ENCODE measurements at places on chromosomes 7 and 10. TPM values are rescaled to one million over a fixed set of nuclear protein-coding genes. Genes with fewer than 3 reads are reported as not detected.

DNA sequence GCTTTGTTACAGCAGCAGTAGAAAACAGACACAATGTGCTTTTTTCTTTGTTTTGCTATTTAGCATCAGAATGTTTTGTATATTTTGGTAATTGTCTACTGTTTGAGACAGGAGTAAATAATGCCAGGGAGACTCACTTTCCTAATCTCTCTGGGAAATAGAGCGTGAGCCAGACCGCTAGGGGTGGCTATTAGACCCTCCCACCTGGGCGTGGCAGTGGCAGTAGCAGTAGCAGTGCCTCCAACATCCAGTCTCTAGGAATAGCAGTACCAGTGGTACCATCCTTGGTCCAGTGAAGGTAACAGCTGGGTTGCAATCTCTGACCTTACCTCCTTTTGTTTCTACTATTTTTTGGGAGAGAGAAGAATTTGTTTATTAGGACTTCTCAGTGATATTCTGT lies 165.7 kb upstream of the MAGI2 start:
- no peak for DNase-seq

DNA sequence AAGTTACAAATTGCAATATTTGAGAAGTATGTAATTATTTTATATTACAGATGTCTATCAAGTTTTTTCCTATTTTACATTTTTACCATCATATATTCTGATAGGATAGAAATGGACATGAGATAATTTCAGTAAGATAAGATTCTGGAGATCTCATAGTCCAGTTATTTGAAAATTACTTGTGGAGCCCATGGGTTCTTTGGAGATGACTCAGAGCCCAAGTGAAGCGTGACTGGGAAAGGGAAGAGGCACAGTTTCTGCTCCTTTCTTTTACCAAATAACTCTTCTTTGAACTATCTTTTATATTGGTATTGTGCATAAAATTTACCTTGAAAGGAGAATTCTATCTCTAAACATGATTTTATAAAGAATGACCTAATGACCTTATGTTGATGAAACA lies 2.4 kb downstream of the CD36 start:
- DNase-seq, result no peak

- DNase-seq, result peak; percentile 64
Observed at GRCh38 chr7:1912593-1913465, 242.8 kb downstream of the ELFN1 start.

DNA sequence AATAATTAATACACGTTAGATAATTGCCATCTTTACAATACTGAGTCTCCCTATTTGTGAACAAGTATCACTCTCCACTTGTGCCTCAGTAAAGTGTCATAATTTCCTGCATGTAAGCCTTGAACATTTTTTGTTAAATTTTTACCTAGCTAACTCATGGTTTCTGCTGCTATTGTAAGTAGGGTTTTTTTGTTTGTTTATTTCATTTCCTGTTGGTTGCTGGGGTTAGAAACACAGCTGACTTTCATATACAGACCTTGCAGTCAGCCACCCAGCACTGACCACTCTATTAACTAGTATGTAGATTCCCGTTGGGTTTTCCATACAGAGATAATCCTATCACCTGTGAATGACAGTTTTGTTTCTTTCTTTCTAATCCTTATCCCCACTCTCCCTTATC lies 133.3 kb downstream of the MPP7 start:
- no peak for DNase-seq

DNA sequence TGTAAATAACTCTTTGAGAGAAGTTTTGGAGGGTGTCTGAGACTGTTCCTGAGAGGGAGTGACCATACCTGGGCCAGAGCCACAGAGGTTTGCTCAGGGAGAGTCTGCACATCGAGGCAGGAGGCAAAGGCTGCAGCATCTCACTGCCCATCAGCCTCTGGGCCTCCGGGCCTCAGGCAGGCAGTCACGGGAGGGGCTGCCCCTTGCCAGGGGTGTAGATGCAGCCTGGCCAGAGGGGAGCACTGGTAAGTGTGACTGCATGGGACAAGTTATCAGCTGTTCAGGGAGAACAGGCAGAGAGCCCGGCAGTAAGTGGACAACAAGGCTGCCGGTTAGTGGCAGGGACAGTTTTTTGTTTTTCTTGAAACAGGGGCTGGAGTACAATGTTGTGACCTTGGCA lies 55.9 kb downstream of the ZNF467 start:
- DNase-seq, result peak; percentile 39

GRCh38 chr10:17488848-17489247 lies 34.5 kb upstream of the ST8SIA6 start:
- DNase-seq, result no peak

The STEAP1B gene
- 3.0 TPM for polyA plus RNA-seq

DNA sequence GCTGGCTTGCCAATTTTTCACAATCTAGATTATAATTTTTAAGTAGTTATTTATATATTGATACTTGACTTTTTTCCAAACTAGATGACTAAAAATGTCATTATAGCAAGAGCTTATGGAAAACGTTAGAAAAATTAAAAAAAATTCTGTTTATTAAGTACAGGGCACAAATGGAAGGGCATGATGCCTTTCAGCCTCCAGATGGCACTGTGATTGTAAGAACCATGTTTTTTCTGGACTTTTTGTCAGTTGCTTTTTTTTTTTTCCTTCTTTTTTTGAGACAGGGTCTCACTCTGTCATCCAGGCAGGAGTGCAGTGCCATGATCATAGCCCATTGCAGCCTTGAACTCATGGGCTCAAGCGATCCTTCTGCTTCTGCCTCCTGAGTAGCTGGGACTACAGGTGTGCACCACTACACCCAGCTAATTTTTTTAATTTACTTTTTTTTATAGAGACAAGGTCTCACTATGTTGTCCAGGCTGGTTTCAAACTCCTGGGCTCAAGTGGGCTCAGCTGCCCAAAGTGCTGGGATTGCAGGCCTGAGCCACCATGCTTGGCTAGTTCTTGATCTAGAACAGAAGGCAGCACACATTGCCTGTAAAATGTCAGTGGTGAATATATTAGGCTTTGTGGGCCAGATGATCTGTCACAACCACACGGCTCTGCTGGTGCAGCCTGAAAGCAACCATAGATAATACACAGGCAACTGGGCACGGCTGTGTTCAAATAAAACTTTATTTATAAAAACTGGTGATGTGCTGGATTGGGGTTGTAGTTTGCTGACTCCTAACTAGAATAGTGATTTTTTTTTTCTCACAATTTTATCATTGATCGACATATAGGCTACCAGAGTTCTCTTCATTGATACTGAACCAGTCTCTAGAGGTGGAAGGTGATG lies 27.4 kb downstream of the UCMA start:
- DNase-seq, result no peak

The FXYD4 gene
- polyA plus RNA-seq, result not detected

GRCh38 chr7:156832195-156832877 lies 60.6 kb downstream of the LMBR1 start:
- DNase-seq, result no peak

GRCh38 chr7:95772771-95773581 lies 622 bp downstream of the DYNC1I1 start:
- no peak for DNase-seq

The CUZD1 gene
- 1.7 TPM for polyA plus RNA-seq

The CABCOCO1 gene
- polyA plus RNA-seq, result 3.3 TPM

GRCh38 chr7:100752994-100753393 lies 19.6 kb downstream of the ZAN start:
- DNase-seq, result no peak

The RAB19 gene
- 1.7 TPM for polyA plus RNA-seq

The SYT15B gene
- polyA plus RNA-seq, result 4.8 TPM

DNA sequence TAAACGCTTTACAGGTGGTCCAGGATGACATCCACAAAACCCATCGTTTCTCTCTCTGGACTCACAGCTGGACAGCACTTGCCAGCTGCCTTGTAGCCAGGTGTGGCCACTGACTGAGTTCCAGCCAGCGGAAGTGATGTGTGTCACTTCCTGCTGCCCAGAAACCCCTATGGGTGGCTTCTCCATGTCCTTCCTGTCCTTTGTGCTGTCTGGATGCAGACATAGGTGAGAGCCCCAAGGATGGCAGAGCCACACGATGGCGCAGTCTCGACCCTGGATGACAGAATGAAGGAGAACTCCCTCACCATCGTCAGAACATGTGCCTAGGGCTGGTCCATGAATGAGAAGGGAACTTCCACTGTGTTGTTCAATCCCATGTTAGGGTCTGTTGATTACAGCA lies 22.1 kb downstream of the NMT2 start:
- DNase-seq, result no peak

GRCh38 chr10:69391158-69391557 lies 25.6 kb downstream of the TACR2 start:
- no peak for DNase-seq

DNA sequence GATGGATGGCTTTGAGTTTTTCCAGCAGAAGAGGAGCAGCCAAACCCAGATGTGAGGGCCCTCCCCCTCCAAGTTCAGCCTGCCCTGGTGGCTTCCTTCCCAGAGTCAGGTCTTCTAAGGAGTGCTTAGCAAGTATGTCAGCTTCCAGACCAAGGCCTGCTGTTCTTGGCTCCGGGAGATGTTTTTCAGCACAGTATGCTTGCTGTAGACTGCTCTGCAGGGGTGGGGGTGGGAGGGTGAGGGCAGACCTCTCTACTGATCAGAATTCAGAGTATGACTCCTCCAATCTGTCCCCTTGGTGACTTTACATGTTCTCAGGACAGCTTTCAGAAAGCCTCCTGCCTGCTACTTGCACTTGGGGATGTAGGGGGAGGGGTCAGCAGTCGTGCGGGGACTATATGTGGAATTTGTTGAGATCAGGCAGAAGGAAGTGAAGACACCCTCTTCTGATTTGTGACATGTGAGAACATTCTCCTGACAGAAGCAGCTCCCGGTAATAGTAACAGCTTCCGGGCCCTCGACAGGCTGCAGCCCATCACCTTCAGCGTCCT lies 516.4 kb upstream of the ZMIZ1 start:
- peak; percentile 90 for DNase-seq

GRCh38 chr7:69803699-69804516 lies 205.6 kb downstream of the AUTS2 start:
- no peak for DNase-seq

GRCh38 chr10:73780966-73781365 lies 882 bp upstream of the CHCHD1 start:
- DNase-seq, result no peak

The GIMAP8 gene
- polyA plus RNA-seq, result 26.8 TPM

- DNase-seq, result no peak
Observed at GRCh38 chr7:129169686-129170440, 18.6 kb upstream of the SMO start.

GRCh38 chr7:142438235-142438922 lies 180.5 kb upstream of the PRSS58 start:
- no peak for DNase-seq

The TMEM178B gene
- 5.1 TPM for polyA plus RNA-seq

DNA sequence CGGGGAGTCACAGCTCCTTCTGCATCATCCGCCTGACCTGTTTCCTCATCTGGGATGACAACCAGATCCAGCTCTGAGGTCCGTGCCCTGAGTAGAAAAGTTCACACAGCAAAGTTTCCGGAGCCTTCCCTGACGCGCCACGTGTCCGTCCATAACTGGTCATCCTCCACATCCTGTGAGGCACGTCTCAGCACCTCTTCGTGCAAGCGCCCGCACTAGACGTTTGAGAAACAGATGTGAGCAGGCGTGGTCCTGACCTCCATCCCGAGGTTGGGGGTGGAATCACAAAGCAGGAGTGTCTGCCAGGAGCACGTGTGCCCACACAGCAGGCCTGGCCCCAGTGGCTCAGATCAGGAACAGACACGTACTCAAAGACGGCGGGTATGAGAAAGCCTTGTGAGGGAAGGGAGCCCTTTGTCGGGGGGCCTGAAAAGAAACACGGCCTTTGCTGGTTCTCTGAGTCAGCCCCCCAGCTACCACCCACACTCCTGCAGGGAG lies 520.8 kb downstream of the DNAJB6 start:
- no peak for DNase-seq

The CAMK2B gene
- 0.68 TPM for polyA plus RNA-seq

DNA sequence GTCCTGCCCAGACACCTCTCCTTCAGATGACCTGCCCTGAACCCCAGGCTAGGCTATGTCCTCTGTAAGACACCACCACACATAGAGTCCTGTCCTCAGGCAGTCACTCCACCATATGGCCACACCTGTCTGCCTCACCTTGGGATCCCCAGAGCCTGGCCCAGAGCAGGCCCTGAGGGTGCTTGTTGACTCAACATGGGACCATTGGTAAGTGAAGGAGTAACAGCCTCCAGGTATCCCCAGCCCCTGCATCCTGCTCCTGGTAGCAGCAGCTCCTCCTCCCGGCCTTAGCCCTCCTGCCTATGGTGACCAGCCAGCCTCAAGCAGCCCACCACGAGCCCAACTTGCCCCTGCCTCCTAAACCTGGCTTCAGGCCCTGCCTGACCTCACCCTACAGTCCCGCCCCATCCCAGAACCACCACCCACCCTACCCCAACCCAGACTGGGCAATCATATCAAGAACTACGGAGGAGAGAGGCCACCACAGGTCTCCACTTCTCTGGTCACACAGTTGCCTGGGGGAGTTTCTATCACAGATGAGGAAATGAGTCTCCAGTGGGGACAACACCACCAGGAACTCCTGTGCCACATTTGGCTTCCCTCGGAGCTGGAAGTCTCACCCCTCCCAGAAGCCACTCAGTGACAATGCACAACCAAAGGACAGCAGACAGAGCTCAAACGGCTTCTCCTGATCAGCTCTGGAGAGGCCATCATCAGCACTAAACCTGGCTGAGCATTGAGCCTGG lies 136.6 kb downstream of the GRID1 start:
- no peak for DNase-seq

- DNase-seq, result no peak
Observed at GRCh38 chr7:64541438-64542359, 21.2 kb downstream of the ZNF680 start.

GRCh38 chr7:55046582-55047342 lies 27.9 kb downstream of the EGFR start:
- DNase-seq, result no peak

All from left lung (tissue), 14 donors.